ENCODE measurements at places on chromosomes 2 and 18.

DNA sequence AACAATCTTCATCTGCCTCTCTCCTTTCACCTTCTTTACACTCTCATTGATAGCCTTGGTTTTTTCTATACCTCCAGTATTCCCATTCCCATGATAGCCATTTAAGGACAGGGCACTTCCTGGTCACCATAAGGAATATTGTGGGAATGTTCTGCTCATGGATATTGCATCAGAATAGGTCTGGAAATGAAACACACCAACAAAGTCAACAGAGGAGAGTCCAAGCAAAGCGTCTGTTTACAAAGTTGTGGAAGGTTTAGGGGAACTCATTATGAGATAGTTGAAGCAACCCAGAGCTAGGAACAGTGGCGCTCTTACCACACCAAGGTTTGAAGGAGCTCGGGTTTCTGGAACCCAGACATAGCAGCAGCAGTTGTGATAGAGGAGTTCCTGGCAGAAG, 150.3 kb upstream of the TNP1 start:
- no peak for DNase-seq

DNA sequence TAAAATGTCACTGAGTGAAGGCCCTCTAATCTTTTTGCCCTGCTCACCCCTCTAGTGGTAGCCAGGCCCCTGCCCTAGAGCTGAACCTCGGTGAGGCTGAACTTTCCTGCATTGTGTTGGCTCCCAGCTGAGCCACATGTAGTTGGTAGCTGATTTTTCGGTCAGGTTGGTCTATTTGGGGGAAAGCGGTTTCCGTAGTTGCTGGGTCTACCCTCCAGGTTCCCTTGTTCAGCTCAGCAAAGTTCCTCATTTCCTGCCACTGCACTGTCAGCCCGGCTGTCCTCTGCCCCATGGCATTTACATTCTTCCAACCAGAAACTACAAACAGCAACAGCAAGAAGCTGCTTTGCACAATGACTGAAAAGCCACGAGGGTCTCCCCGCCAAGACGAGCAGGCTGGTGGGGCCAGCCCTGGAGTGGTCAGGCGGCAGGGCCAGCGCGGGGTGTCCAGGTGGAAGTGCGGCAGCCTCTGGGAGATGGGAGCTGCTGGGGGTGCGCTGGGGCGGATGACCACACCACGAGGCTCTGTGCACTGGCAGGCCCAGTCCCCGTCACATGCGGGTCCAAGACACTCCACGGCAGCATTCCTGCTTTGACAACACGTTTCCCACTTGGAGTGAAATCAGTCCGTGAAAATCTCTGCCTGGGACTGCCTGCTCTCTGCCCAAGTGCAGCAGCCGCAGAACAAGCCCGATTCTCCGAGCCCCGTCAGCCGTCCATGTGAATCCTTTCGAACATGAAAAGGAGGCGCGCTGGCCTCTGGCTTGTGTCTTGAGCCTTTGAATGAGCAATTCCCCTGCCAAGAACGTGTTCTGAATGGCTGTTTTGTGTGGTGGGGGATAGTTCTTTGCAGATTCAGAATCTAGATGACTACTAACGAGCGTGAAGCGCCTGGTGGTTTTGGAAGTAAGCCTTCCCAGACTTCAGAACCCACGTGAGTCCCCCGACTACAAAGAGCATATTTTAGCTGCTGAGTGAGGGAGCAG, 159.4 kb downstream of the ASB1 start:
- DNase-seq: no peak

DNA sequence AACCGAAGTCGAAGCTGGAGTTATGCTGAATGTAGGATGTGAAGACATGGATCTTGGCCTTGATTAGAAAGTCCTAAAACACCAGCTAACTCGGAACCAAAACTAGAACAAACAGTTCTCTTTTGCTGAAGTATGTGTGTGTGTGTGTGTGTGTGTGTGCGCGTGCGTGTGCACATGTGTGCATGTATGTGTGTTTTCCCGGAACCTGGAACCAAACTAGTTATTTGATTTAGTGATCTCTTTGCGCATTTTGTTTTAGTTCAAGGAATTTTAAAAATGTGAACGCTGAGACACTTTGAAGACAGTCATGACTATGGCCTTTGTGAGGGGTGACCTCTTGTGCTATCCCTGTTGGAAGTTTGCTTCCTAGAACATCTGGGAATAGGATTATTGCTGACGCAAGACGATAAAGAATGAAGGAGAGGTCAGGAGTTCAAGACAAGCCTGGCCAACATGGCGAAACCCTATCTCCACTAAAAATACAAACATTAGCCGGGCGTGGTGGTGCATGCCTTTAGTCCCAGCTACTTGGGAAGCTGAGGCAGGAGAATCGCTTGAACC, 23.8 kb downstream of the FHL2 start:
- DNase-seq: no peak

- no peak for DNase-seq
These were observed 18.1 kb upstream of the TMEM237 start for GRCh38 chr2:201661366-201661765.

DNA sequence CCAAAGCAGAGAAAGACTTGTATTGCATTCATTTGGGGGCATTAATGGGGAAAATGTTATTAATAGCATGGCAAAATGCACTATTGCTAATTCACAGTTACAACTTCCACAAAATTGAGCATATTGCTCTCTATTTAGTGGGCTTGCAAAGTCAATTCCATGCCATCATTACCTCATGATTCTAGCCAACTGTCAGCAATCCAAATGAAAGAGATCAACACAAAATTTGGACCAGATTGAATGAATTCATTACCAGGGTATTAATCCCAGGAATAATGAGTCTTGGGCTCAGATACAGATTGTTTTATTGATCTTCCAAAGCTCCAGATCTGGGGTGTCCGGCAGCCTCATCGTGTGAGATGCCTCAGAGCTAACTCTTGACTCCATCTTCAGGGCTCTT, 38.3 kb downstream of the NXPH2 start:
- no peak for DNase-seq

DNA sequence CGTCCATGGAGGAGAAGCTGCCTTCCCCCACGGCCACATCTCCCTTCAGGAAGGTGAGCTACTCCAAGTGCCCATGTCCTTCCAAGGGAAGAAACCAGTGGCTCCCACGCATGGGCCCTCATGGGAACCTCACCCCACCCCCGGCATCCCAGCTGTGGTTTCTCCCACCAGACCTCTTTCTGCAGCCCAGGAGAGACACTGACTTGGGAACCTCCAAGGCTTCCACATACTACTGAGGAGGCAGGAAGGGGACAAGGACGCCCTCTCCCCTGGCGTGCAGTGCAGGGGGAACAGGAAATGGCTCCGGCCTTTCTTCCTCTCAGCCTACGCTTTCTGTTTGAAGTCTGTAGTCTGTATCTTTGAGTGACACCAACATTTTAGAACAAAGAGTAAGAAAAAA, 104.5 kb upstream of the EPC2 start:
- DNase-seq: no peak

DNA sequence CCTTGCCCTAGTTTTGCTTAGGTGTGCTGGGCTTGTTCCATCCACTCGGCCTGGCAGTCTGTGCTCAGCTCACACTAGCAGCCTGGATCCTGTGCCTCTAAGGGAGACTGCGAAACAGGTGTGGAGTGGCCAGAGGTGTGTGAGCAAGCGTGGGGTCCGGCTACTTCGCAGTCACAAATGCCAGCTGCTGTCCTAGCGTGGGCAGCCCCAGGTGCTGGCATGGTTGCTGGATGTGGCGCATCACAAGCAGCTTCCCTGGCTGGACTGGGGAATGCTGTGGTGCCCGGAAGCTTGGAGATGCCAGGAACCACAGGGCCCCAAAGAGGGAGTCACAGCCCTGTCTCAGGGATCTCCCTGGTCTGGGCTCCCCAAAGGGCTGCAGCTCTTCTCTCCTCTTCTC, 119.0 kb upstream of the TMEFF2 start:
- no peak for DNase-seq

DNA sequence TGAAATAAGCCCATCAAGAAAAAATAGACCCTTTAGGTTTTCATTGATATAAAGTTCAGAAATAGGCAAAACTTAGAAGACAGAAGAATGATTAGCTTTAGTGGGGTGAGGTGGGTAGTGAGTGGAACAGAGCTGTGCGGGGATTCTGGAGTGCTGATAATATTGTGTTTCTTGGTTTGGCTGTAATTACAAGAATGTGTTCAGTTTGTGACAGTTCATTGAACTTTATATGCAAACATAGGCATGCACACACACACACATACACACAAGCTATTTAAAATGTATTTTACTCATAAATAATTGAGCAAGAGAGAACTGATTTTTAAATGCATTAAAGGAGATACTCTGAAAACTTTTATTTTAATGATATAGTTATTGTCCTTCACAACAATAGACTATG, 17.1 kb downstream of the ARHGAP15 start:
- no peak for DNase-seq

DNA sequence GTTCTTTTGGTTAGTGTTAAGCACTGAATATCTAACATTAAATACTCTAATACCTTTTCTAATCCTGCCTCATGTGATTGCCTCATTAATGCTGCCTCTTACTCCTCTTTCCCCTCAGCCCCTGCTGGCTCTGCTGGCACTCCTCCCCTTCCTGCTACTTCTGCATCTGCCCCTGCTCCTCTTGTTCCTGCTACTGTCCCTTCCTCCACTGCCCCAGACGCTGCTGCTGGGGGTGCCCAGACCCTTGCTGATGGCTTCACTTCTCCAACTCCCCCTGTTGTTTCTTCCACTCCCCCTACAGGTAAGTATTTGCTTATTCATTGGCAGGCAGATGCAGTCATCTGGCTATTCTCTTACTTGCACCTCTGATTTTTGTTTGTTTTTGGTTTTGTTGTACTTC, 68.5 kb downstream of the ABI2 start:
- DNase-seq: no peak

DNA sequence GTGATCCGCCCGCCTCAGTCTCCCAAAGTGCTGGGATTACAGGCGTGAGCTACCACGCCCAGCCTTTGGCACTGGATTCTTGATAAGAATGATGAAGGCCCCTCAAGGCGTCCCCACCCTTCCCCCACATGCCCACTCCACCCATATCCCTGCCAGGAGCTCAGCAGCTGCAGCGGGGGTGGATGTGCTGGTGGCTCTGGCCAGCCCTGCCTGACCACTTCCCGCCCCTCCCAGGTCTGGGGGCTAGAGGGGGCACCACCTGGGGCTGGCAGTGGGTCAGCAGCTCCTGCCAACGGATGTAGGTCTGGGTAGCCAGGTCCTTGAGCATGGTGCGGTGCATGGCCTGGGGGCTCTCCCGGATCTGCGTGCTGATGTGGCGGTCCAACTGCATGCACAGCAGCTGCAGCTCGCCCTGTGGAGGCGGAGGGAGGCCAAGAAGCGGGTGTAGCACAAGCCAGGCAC, 7.8 kb upstream of the SEMA4C start:
- no peak for DNase-seq

DNA sequence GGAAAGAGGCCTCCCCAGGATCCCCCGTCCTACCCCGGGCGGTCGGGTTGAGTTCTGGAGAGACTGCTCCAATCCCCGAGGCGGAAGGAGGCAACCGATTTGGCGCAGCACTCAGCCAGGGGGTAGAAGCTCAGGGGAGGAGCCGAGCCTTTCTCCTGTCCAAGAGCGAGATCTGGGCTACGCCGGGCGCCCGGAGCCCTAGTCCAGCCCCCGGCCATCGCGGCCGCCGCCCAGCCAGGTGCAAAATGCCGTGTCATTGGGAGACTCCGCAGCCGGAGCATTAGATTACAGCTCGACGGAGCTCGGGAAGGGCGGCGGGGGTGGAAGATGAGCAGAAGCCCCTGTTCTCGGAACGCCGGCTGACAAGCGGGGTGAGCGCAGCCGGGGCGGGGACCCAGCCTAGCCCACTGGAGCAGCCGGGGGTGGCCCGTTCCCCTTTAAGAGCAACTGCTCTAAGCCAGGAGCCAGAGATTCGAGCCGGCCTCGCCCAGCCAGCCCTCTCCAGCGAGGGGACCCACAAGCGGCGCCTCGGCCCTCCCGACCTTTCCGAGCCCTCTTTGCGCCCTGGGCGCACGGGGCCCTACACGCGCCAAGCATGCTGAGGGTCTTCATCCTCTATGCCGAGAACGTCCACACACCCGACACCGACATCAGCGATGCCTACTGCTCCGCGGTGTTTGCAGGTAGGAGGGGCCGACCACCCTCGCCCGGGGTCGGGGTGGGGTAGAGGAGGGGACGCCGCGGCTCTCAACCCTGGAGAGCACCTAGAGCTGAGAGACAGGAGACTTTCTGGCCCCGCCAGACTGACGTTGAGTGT, at the start of gene DYSF:
DYSF (plus strand) TSS at position 158 of the 817 bp plus-strand sequence.
- no peak for DNase-seq

DNA sequence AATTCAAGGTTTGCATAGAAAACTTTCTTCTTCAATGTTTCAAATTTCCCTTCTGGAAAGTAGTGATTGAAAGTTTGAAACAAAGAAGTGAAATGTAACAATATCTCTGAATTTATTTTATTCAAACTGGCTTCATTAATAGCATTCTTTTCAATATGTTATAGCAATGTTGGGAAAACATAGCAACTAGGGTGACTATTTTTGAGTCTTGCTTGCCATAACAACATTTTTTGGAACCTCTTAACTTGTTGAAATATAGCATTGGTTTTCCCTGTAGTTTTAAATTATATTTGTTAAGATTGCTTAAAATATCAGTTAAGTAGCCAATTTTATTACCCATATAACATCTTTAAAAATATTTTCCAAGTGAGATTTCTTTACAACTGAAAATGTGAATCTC, 141.7 kb upstream of the OSR1 start:
- no peak for DNase-seq

GRCh38 chr18:50154420-50154819, 40.5 kb downstream of the MYO5B start:
- DNase-seq: no peak

All from COR-L47 (cell line).